Stimulated activated naive CD4-positive, alpha-beta T cell treated with Interleukin-2 at 50 U/mL for 16 hours (primary cell): ENCODE measurements at places on chromosomes 12 and 14.

DNA sequence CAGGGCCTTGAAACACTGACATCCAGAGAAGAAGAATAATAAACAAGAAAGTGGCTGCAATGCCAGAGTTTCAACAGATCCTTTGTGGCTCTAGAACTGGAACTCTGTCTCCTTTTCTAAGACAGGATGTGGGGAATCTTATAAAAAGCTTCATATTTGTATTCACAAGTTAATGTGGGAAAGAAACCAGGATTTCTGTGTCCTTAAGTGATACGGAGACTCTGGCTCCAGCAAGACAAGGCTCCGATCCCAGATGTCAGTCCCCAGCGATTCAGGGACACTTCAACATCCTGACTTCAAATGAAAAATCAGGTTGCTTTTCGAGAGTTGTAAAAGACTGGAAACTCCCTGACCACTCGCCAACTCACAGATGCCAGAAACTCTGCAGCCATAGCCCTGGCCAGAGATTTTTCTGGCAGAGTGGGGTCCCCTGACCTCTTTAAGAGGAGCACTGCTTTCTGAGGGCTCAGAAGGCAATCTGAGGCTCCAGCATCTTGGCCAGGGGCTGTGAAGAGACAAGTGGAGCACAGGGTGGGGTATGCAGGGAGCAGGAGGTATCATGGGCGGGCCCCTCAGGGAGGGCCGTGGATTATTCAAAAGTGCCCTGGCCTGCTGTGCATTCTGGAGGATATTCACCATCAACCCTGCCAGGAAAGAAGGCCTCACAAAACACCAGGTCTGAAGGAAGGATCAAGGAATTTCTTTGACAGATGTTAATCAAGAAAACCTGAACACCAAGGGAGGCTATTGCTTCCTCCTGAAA lies 53.3 kb downstream of the TMX1 start:
- no peak for DNase-seq

DNA sequence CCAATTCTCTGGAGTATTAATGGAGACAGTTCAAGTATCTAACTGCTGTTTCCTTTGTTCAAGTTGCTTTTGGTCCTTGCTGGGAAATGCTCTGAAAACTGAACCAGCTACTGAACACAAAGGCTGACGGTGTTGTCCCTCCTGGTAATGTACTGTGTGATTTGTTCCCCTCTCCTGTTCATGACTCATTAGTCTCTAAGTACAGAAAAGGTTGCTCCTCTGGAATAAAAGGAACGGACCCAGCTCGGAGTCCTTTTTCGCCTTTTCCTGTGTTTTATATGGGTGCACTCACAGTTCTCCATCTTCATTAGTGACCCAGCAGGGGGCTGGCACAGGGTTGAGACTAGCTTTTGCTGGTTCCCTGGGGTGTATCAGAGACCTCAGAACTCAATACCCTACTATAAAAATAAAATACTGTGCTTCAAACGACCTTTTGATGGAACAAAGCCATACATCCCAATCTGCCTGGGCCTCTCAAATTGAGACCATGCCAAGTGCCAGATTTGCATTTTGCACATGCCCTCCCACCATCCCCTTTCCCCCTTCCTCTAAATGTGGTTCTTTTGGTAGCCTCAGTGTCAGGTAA lies 269.7 kb downstream of the RAD51B start:
- no peak for DNase-seq

DNA sequence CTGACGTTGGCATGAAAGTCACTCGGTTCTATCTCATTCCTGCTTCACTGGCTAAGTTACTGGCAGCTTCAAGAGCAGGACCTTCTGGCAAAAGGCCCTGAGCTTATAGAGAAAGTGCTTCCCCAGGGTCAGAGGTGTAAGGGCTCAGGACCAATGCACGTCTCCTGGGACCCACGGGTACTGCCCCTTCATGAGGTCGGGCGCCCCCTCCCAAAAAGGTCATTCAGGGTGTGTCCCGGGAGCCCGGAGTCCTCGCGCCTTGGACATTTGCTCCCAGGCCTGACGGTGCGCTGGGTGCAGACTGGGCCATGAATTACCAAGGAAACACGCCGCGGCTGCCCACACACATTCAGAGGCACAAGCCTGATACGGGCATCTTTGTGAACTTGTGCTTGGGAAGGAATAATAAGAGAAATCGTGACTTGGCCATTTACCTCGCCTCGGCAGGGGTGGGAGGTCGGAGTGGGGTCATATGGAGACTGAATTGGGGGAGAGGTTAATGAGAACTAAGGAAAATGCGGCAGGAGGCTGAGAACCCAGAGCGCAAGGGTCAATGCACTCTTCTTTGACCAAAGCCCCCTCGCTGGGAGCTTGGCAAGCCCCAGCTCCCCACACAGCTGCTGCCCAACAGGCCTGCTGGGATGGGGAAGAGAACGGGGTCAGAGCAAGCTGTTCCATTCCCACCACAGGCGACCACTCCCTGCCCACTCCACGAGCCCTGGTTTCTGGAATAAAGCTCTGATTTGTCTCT lies 15.7 kb upstream of the SLC6A12 start:
- DNase-seq, result no peak

DNA sequence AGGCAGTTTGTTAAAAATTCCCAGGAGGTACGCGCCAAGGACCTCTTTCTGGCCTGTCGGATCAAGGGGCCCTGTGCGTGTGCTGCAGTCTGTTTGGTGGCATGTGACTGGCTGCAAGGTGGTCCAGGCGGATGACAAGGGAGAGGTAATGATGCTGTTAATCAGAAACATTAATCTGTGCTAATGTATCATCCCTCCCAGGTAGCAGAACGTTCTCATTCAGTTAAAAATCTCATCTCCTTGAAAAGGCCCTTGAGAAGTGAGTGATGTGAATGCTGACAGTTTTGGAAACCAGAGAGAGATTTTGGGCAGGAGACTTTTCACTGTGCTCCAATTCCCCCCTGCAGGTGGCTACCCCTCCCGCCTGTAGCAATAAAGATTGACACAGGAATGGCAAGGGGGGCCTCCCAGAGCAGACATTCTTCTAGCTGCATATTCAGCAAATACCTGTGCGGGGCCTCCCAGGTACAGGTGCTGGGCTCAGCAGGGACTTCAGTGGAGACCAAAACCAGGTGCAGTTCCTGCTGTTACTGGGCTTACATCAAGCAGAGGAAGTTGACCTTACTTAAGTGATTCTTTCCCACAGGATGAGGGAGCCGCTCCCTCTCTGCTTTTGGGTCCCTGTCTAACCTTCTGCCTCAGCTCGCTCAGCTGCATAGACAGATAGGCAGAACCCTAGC lies 364.8 kb downstream of the CACNA1C start:
- DNase-seq, result no peak
